ENCODE measurements at places on chromosomes 11 and 22. TPM values are rescaled to one million over a fixed set of nuclear protein-coding genes. Genes with fewer than 3 reads are reported as not detected.

The FOLR2 gene
- total RNA-seq: not detected

GRCh38 chr22:36467042-36467810 lies 14.2 kb downstream of the TXN2 start:
- no peak for DNase-seq
- peaks cover 28% of the 10 kb centered on the region for H3K4me1 ChIP-seq
- peaks cover 5% of the 10 kb centered on the region for H3K36me3 ChIP-seq

- H3K36me3 ChIP-seq: peaks cover 24% of the 10 kb centered on the region
- no peak for DNase-seq
- peaks cover 3% of the 10 kb centered on the region for H3K4me1 ChIP-seq
- no peaks in the 10 kb centered on the region for H3K27me3 ChIP-seq
- no peak overlapping the region for H3K4me3 ChIP-seq
These were observed 13.5 kb downstream of the SLC43A1 start for GRCh38 chr11:57501953-57502352.

- no peak overlapping the region for H3K27ac ChIP-seq
- no peak overlapping the region for H3K4me3 ChIP-seq
- no peaks in the 10 kb centered on the region for H3K36me3 ChIP-seq
- peaks cover 2% of the 10 kb centered on the region for H3K27me3 ChIP-seq
These were observed 122.4 kb downstream of the NCAM1 start for GRCh38 chr11:113083571-113083970.

DNA sequence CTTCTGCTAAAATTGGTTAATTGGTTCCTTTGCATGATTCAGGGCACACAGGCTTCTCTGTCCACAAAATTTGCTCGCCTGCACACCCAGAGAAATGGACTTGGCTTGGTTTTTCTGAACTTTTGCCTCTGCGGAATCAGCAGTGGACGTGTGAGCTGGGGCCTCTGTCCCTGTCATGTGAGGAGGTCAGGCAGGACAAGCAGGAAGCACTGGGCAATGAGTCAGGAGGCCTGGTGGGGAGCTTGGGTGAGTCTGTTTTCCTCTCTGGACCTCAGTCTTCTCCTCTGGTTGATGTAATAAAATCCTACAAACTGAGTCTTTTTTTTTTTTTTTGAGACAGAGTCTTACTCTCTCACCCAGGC lies 10.4 kb upstream of the CELSR1 start:
- no peak overlapping the region for H3K4me3 ChIP-seq
- H3K27me3 ChIP-seq: peaks cover 18% of the 10 kb centered on the region
- peaks cover 3% of the 10 kb centered on the region for H3K4me1 ChIP-seq
- no peaks in the 10 kb centered on the region for H3K36me3 ChIP-seq

GRCh38 chr11:125162743-125163142 lies 1.8 kb upstream of the PKNOX2 start:
- DNase-seq: no peak
- H3K27me3 ChIP-seq: peaks cover 47% of the 10 kb centered on the region
- H3K4me1 ChIP-seq: peaks cover 21% of the 10 kb centered on the region
- no peak overlapping the region for H3K27ac ChIP-seq
- H3K4me3 ChIP-seq: no peak overlapping the region

- no peaks in the 10 kb centered on the region for H3K27me3 ChIP-seq
- no peak for DNase-seq
- peaks cover 3% of the 10 kb centered on the region for H3K36me3 ChIP-seq
- H3K27ac ChIP-seq: no peak overlapping the region
These were observed 38.0 kb downstream of the METTL15 start for GRCh38 chr11:28146123-28146751.

All from activated CD8-positive, alpha-beta T cell treated with anti-CD3 and anti-CD28 coated beads for 36 hours (primary cell).